ENCODE measurements at places on chromosomes 1 and 21.

GRCh38 chr1:11585389-11585788 lies 68.8 kb downstream of the FBXO2 start:
- no peak for DNase-seq

DNA sequence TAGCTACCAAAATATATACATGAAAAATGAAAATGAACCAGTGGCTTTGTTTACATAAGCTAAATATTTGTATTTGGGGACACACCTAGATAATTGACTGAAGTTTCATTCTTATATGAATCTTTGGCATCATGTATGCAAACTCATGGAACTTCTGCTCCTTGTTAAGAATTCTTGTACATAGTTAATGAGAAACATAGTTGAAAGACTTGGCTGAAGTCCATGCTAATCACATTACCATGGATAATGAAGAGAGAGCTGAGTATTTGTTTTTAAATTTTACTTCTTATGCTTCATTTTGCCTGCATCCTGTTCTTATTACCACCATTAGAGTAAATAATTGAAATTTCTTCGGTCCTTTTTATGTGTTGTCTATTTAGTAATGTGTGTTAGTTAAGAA lies 108.8 kb downstream of the LRRC53 start:
- DNase-seq, result no peak

- no peak for DNase-seq
Observed at GRCh38 chr1:245679821-245680780, 525.3 kb downstream of the KIF26B start.

GRCh38 chr21:41631564-41632461 lies 123.9 kb upstream of the TMPRSS2 start:
- DNase-seq, result no peak

- no peak for DNase-seq
Observed at GRCh38 chr1:113217447-113218208, 144.6 kb downstream of the LRIG2 start.

- no peak for DNase-seq
Observed at GRCh38 chr1:45563843-45564242, 13.2 kb downstream of the AKR1A1 start.

DNA sequence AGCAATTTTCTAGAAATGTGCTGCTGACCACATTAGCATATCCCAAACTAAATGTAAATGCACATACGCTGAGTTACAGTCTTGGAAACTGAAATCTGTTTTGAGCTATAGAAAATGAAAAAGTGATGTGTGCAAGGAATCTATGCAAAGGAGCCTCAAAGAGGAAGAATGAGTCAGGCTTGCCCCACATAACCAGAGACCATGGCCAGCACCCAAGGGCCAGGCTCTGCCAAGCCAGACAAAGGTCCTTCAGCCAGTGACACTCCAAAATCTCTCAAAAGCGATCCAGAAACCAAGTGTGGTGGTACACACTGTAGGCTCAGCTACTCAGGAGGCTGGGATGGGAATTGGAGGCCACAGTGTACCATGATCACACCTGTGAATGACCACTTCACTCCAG lies 195.2 kb downstream of the TOMM20 start:
- DNase-seq, result no peak

GRCh38 chr1:48206371-48206770 lies 16.1 kb upstream of the SLC5A9 start:
- no peak for DNase-seq

GRCh38 chr1:118767971-118768370 lies 220.2 kb downstream of the TBX15 start:
- DNase-seq, result no peak

DNA sequence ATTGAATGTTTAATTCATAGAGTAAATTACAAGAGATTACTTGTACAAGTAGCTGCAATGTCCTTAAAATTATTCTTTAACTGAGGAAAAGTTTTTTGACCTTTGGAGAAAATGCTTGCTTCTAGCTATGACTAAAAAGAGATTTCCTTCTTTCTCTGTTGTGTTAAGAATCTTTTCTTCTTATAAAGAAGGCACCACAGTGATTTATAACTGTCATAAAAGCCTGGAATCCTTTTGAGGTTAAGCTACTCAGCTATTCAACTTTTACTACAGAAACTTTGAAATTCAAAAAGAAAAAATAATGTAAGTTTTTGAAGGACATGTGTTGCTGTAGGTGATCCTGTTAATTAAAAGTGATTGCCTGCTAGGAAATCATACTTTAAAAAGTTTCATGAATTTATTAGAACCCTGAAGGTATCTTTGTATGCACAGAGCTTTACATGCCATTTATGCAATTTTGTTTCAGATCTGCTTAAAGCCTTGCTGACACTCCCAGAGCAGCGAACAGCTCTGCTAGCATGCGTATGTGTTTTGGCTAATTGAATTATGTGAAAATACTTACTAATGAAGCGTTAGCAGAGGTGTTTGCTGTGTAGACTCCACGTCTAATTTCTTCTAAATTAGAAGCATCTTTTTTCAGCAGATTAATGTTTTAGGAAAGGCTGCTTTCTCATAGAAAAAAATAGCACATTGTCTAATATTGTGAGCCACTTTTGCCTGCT lies 94.7 kb upstream of the SMYD2 start:
- no peak for DNase-seq

DNA sequence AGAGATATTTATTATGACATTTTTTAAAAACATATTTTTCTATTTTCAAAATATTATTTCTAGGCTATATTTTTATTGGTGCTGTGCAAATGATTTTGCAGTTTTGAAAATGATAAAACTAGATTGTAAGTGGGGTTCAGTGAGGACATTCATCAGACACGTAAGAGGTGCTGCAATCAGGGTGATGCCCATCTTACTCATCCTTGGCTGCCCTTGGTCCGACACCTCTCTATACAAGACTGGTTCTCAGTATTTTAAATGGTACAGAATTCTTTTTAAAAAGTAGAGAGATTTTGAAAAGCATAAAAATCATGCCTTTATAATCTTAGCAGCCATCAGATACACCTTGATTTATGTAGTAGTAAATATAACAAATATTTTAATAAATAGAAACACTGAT lies 24.0 kb downstream of the HENMT1 start:
- no peak for DNase-seq

GRCh38 chr1:8429549-8430110 lies 111.7 kb downstream of the SLC45A1 start:
- DNase-seq, result no peak

- no peak for DNase-seq
Observed at GRCh38 chr1:240104672-240105071, 13.0 kb downstream of the FMN2 start.

DNA sequence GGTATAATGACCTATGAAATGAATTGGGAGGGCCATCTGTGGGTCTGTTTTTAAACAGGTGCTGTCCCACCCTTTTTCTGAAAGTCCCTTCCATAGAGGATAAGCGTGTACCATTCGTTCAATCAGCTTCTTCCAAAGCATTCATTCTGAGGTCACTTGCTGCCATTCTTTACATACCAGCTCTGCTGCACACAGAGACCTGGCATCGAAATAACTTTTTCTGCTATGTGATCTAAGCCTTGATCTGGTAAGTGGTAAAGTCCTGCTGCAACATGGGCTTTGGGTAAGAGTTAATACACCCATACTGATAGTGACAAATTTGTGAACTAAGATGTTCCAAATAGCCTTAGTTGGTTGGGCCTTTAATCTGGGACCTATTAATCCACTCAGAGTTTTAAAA lies 38.9 kb downstream of the DR1 start:
- no peak for DNase-seq

- no peak for DNase-seq
Observed at GRCh38 chr1:200260597-200261335, 149.1 kb downstream of the ZNF281 start.

GRCh38 chr1:55512466-55512865 lies 297.3 kb upstream of the USP24 start:
- no peak for DNase-seq

DNA sequence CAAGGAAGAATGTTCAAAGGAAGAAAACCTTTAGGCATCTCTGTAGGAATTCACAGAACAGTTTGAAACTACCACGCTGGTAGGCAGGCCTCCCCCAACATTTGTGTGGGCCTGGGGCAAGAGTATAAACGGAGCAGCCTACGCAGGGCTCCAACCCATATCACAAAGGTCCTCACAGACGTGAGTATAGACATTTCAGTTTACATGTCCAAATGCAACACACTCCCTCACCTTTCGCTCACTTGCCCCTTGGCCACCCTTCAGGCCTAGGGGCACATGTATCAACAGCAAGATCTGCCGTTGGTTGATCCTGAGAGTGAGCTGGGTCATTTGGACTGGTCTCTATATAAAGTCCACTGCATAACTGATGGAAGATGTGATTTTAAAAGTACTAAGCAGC lies 133.3 kb downstream of the ACBD6 start:
- no peak for DNase-seq

- DNase-seq, result no peak
Observed at GRCh38 chr1:231334079-231334666, 3.5 kb downstream of the EXOC8 start.

DNA sequence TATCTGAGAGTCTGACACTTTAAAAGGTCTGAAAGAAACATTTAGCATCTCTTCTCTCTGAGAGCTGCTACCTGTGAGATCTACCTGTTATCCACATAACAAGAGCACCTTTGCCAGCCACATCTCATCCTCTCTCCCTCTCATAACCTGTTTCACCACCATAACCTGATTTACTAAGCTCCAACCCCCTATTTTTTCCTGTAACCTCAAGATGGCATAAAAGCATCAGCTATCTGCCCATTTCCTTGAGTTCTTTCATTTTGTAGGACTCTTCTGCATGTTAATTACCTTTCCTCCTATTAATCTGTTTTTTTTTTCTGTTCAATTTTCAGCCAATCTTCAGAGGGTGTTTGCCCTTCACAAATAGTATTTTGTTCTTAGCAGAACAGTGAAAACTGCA lies 136.5 kb upstream of the KCNK1 start:
- DNase-seq, result no peak

DNA sequence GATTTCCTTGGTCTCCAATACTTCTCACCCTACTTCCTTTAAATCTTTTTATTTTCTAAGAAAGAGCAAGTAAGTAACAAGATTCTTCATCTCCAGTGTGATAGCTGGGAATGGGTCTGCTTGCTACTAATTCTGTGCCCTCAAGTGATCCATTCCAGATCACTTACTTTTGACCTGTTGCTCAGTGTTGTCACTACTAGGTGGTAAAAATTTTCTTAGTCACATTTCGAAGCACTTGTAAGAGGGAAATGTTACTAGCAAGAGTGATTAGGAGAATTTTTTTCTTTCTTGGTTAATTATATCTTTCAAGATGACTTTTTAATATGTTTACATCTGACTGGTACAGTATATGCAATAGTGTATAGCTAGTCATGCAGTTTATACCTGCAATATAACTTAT lies 2.2 kb downstream of the UBAP2L start:
- DNase-seq, result no peak

DNA sequence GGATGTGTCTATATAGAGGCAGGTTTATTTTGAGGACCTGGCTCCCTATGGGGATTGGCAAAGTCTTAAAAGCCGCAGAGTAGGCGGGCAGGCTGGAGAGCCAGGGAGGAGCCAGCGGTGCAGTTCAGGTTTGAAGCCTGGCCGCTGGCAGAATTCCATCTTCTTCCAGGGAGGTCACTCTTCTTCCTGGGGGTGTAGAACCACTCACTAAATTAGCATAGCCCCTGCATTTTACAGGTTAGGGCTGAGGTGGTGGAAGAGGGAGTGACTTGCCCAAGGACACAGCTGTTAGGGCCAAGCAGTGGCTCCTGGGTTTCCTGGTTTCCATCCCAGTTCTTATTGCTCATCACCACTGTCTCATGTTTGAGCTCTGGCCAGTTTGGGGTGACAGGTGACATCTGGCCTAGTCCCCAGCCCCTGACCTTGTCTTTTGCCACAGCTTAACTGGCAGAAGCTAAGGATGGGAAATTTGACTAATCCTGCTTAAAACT lies 1.4 kb downstream of the PINK1 start:
- DNase-seq, result peak; percentile 37

- no peak for DNase-seq
Observed at GRCh38 chr1:231116738-231117137, 45.1 kb upstream of the TRIM67 start.

- DNase-seq, result no peak
Observed at GRCh38 chr1:231157311-231157710, 4.5 kb upstream of the TRIM67 start.

GRCh38 chr1:229124520-229125124 lies 146.3 kb upstream of the RAB4A start:
- no peak for DNase-seq
